ENCODE measurements at places on chromosomes 7 and 10.

DNA sequence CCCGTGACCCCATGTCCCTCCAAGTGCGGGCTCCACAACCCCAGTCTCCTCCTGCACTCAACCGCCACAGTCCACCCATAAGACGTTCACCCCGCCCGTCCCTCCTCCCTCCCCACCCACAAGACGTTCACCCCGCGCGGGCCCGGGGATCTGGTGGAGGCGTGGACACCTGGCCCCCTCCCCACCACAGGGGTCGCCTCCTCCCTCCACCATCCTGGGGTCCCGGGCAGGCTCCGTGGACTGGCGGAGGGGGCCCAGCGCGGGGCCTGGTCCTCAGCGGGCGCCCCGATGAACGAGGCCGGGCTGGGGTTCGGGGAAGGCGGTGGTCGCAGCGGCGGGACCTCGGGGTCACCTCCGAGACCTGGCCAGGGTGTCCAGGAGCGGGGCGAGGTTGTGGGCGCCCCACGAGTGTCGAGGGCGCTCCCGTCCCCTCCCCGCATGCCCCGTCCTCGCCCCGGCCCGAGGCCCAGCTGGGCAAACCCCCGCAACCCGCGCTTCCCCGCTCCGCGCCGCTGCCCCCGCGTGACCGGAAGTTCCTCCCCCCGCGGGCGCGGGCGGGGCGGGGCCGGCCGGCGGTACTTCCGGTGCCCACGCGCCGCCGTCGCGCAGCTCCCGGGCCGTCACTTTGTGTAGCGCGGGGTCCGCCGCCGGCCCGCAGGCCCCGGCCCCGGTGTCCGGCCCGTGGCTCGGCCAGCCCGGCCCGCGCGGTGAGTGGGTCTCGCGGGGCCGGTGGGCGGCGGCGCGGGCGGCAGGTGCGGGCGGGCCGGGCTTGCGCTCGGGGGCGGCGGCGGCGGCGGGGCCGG, at the start of gene ZNF316:
ZNF316 (plus strand) TSS at position 578 of the 803 bp plus-strand sequence. CDS start 5,092 bp downstream, outside the sequence.
- peak; percentile 78 for DNase-seq

DNA sequence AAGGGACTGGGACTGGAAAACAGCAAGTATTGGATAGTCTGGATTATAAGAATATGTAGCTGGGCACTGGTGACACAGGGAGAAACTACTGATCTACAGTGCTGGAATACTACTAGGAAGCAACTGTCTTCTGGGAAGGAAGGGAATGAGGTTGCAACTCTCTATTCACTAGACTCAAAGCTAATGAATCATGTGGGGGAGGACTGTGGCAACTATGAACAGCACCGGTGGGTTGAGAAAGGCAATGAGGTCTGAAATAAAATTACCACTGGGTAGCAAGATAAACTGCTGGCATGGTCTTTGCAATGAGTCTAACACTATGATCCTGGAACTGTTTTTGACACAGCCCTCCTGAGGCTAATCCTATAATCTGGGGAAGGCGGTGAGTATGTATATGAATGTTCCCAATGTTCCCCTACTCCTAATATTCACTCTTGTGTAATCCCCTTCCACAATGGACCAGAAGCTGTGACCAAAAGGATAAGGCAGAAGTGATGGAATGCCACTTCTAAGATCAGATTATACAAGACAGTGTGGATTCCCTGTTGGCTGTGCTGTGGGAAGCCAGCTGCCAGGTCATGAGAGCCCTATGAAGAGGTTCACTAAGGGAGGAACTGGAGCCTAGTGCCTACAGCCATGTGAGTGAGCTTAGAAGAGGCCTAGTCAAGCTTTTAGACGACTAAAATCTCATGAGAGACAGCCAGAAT, 101.3 kb upstream of the DNAJB12 start:
- peak; percentile 8 for DNase-seq

DNA sequence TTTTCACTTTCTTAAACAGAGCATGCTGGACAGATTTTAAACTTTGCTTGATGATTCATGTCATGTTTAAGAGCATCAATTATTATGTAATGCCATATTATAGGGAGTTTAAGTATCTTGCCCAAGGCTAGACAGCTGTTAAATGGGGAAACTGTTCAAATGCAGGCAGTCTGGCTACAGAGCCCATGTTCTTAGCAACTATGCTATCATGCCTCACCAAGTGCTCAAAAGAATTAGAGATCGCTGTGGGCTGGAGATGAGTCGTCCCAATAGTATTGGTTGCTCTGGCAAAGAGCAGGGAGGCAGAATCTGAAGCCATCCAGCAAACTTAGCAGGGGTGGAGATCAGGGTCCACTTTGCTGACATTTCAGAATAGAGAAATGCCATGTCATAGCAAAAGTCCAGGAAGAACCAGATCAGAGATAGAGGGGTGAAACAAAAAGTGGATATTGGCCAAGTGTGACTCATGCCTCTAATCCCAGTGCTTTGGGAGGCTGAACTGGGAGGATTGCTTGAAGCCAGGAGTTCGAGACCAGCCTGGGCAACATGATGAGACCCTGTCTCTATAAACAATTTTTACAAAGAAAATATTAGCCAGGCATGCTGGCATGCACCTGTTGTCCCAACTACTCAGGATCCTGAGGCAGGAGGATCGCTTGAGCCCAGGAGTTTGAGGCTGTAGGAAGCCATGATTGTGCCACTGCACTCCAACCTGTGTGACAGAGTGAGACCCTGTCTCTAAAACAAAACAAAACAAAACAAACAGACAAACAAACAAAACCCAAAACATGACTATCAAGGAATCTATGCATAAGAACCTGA, 57.8 kb downstream of the BAMBI start:
- DNase-seq, result peak; percentile 96

DNA sequence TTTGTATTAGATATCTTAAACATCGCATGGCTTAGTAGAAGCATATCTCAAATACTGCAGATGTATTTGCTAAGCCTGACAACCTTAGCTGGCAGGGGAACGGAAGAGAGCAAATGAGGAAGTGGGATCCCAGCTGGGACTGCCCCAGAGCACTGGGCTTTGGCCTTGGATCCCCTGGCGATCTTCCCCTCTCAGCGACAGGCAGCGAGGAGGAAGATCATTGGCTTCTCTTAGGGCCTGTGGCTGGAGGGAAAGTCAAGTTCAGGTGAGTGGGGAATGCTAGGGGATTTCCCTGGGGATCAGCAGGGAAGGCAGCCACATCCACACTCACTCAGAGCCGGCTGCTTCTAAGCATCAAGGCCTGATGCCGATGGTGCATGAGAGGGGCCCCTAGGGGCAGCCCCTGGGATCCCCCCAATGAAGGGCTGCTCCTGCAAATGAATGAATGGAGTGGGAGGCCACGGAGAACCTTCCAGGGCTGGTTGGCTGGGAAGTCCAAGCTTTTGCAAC, 42.0 kb downstream of the LYZL2 start:
- DNase-seq, result no peak

GRCh38 chr7:54995610-54996363, 23.0 kb upstream of the EGFR start:
- peak; percentile 14 for DNase-seq

Measured in astrocyte of the hippocampus (primary cell).